Effector memory CD4-positive, alpha-beta T cell (primary cell): ENCODE measurements at places on chromosomes 3 and 15.

GRCh38 chr15:68637767-68638404 is 59.1 kb downstream of the CORO2B start:
- no peaks in the 10 kb centered on the region for H3K36me3 ChIP-seq
- DNase-seq: no peak
- H3K27ac ChIP-seq: no peak overlapping the region
- H3K4me1 ChIP-seq: no peaks in the 10 kb centered on the region
- H3K4me3 ChIP-seq: no peak overlapping the region
- H3K27me3 ChIP-seq: no peaks in the 10 kb centered on the region

DNA sequence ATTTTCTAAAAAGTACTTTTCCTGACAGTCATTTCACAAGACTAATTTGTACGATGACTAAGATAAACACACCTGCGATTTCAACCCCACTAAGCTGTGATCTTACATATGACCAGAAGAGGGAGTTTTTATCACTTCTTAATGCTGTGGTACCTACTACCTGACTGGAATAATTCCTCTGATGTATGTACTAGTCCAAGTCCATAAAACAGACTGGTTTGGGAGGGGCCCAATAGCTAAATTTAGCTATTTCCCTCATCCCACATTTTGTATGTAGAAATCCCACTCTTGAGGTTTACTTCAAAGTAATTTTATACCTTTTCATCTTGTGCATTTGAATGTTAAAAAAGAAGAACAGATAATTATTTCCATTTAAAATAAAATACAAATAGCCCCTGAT is 49.7 kb upstream of the SCAANT1 start:
- H3K4me3 ChIP-seq: no peak overlapping the region
- DNase-seq: no peak
- peaks cover 11% of the 10 kb centered on the region for H3K4me1 ChIP-seq
- H3K27ac ChIP-seq: no peak overlapping the region

- no peaks in the 10 kb centered on the region for H3K4me1 ChIP-seq
- H3K36me3 ChIP-seq: no peaks in the 10 kb centered on the region
- DNase-seq: no peak
Measured at GRCh38 chr3:128398586-128398985, 68.1 kb downstream of the DNAJB8 start.

- DNase-seq: no peak
- no peak overlapping the region for H3K27ac ChIP-seq
- H3K4me1 ChIP-seq: no peaks in the 10 kb centered on the region
- no peaks in the 10 kb centered on the region for H3K36me3 ChIP-seq
Measured at GRCh38 chr3:61032991-61033390, 218.3 kb downstream of the FHIT start.

DNA sequence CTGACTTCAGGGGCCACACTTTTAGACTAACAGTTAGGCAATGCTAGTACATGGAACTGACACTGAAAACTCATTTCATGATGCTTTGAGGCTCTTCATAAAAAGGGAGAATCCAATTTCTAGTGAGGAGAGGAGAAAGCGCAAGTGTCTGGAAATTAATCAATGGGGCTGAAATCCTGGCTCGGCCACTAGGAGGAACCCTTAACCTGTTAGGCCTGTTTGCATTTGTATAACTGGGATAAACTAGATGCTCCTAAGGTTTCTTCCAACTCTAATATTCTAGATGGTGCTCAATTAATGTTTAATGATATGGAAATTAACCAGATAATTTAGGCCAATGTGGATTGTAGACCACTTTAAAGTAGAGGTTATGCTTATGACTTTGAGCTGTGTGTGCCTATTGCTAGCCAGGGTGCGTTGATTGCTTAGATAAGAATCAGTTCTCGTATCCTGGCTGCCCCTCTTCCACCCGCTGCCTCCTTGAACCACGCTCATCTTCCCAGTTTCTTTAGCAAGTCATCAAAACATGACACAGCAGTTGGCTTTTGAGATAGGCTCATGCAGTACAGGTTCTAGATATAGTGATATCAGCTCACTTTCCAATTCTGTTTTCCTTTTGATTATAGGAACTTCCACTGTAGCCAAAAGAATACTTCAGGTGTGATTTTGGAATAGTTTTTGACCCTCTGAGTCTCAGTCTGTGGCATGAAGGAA is 16.8 kb upstream of the CRBN start:
- H3K4me3 ChIP-seq: no peak overlapping the region
- H3K27ac ChIP-seq: no peak overlapping the region
- H3K27me3 ChIP-seq: no peaks in the 10 kb centered on the region
- DNase-seq: no peak

- DNase-seq: no peak
- no peak overlapping the region for H3K27ac ChIP-seq
- no peak overlapping the region for H3K4me3 ChIP-seq
Measured at GRCh38 chr15:64515196-64515595, 54.8 kb downstream of the ZNF609 start.

DNA sequence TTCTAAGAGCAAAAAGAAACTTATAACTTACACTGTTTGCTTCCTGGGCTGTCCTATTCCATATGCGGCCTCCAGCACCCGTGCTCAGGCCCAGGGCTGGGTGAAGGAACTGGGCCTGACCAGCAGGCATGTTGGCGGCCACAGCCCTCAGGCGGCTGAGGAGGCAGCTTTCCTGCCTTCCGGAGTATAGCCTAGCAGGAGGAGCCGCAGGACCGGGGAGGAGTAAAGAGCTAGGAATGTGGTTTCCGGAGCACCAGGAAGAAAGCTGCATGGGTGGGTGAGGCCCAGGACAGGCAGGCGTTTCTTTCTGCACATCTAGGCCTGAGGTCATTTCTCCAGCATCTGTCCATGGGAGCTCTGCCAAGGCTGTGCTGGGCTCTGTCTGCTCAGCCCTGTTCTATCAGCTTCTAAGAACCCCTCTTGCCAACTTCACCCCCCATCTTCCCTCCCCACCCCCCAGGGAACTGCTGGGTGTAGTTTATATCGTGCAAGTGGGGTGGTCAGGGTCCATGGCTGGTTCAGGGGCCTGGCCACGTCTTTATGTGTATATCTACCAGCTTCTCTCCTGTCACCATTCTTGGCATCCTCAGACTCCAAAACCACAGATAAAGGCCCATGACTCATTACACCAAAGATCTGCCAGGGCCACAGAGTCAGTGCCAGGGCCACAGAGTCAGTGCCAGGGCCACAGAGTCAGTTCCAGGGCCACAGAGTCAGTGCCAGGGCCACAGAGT is 7.8 kb upstream of the KIF7 start:
- H3K27ac ChIP-seq: no peak overlapping the region
- no peaks in the 10 kb centered on the region for H3K27me3 ChIP-seq
- peaks cover 4% of the 10 kb centered on the region for H3K4me1 ChIP-seq
- H3K36me3 ChIP-seq: no peaks in the 10 kb centered on the region
- no peak for DNase-seq

GRCh38 chr3:13707456-13707855 is 158.5 kb downstream of the FBLN2 start:
- DNase-seq: no peak
- no peak overlapping the region for H3K4me3 ChIP-seq
- H3K36me3 ChIP-seq: no peaks in the 10 kb centered on the region
- no peak overlapping the region for H3K27ac ChIP-seq

DNA sequence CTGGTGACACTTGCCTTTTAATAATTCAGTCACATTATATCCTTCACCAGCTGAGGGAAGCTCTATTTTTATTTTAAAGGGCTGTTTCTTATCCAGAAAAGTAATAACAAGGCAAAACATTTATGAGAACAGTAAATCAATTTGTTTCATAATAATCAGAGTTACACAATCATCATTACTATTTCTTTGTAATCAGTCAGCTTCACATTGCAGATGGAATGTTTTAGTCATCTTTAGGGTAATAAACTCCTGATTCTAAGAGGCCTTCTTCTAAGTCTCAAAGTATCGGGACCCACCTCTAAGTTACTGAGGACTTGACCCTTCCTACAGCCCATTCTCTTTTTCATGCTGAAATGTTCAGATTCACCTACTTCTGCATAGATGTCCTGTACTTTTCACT is 298.3 kb upstream of the TGFBR2 start:
- no peaks in the 10 kb centered on the region for H3K27me3 ChIP-seq
- DNase-seq: no peak
- no peaks in the 10 kb centered on the region for H3K36me3 ChIP-seq
- no peak overlapping the region for H3K27ac ChIP-seq

GRCh38 chr3:188310270-188310710 is 156.3 kb downstream of the LPP start:
- H3K27ac ChIP-seq: no peak overlapping the region
- H3K4me3 ChIP-seq: no peak overlapping the region
- no peaks in the 10 kb centered on the region for H3K27me3 ChIP-seq
- no peaks in the 10 kb centered on the region for H3K36me3 ChIP-seq
- DNase-seq: no peak
- peaks cover 2% of the 10 kb centered on the region for H3K4me1 ChIP-seq

- no peaks in the 10 kb centered on the region for H3K27me3 ChIP-seq
- DNase-seq: no peak
- H3K4me1 ChIP-seq: no peaks in the 10 kb centered on the region
- no peaks in the 10 kb centered on the region for H3K36me3 ChIP-seq
- H3K27ac ChIP-seq: no peak overlapping the region
- no peak overlapping the region for H3K4me3 ChIP-seq
Measured at GRCh38 chr3:65438096-65438495, 600.6 kb downstream of the MAGI1 start.

- H3K4me3 ChIP-seq: no peak overlapping the region
- no peaks in the 10 kb centered on the region for H3K27me3 ChIP-seq
- H3K27ac ChIP-seq: no peak overlapping the region
- no peaks in the 10 kb centered on the region for H3K4me1 ChIP-seq
- DNase-seq: no peak
- peaks cover 51% of the 10 kb centered on the region for H3K36me3 ChIP-seq
Measured at GRCh38 chr15:40978141-40978540, 24.9 kb downstream of the CHAC1 start.

DNA sequence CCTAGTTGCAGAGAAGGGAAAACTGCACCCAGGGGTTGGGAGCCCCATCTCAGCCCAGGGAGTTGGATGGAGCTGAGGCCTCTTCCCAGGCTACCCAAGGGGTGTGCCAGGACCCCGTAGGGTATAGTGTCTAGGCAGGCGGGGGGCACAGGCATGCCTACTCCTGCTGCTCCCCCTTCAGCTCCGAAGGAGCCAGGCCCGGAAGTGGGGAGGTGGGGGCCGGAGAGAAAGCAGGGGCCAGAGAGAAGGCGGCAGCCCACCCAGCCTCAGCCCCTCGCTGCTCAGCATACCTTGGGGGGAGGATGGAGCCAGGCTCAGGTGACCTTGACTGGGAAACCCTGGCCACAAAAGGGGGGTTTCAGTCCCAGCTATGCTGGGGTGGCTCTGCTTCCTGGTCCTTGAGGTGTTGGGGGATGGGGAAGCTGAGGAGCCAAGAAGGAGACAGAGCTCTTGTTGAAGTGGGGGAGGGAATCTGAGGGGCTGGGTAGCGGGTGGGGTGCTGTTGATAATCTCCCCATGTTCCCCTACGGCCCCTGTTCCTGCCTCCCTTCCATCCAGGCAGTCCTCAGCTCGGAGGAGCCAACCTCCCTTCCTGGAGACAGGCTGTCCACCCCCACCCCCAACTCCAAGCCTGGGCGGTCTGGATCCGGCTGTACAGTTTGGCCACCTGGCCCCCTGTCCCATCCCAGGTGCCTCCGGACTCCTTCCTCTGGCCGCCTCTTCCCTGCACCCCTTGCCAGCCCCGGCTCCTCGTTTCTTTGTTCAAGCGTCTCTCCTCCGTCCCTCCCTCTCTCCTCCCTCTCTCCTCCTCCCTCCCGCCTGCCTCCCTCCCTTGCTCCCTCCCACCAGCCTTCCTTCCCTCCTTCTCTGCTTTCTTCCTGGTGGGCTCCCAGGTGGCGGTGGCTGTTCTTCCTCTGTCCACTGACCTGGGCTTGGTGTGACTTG is 1.7 kb downstream of the SEMA3F start:
- H3K36me3 ChIP-seq: no peaks in the 10 kb centered on the region
- no peak overlapping the region for H3K4me3 ChIP-seq
- H3K4me1 ChIP-seq: peaks cover 13% of the 10 kb centered on the region
- H3K27ac ChIP-seq: no peak overlapping the region
- DNase-seq: no peak

GRCh38 chr3:9767418-9767817 is 2.3 kb downstream of the CAMK1 start:
- no peak overlapping the region for H3K4me3 ChIP-seq
- no peaks in the 10 kb centered on the region for H3K36me3 ChIP-seq
- no peaks in the 10 kb centered on the region for H3K27me3 ChIP-seq
- no peak overlapping the region for H3K27ac ChIP-seq
- no peak for DNase-seq
- H3K4me1 ChIP-seq: peaks cover 12% of the 10 kb centered on the region

DNA sequence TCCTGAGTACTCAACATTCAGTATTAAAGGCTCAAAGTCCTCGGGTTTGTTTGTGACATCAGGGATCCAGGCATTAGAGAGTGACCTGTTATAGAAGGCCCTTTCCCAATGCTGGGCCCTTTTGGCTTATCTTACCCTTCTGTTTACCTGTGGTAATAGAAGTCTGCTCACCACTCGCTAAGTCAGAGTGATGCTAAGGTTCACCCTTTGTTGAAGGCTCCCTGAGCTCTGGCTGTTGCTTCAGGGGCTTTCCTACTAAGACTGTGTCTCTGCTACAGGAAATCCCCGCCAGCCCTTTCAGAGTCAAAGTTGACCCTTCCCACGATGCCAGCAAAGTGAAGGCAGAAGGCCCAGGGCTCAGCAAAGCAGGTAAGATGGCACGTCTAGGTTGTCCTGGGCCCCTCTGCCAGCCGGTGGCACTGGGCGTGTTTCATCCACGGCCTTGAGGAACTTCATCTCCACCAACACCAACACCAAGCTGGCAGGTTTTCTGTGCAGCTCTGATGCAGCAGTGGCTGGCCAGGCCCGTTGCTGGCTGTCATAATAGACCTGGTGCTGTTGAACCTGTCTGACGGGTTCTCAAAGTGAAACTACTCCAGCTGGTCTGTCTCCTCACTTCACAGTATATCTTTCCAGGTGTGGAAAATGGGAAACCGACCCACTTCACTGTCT is 99.1 kb downstream of the DNASE1L3 start:
- H3K4me1 ChIP-seq: peaks cover 17% of the 10 kb centered on the region
- no peak overlapping the region for H3K4me3 ChIP-seq
- DNase-seq: no peak
- no peaks in the 10 kb centered on the region for H3K27me3 ChIP-seq
- peaks cover 14% of the 10 kb centered on the region for H3K36me3 ChIP-seq
- no peak overlapping the region for H3K27ac ChIP-seq

- no peaks in the 10 kb centered on the region for H3K36me3 ChIP-seq
- no peak overlapping the region for H3K4me3 ChIP-seq
- no peak overlapping the region for H3K27ac ChIP-seq
- H3K27me3 ChIP-seq: no peaks in the 10 kb centered on the region
- peak; percentile 5 for DNase-seq
Measured at GRCh38 chr3:108477511-108478147, 32.8 kb downstream of the MYH15 start.

GRCh38 chr3:192273697-192274010 is 453.7 kb downstream of the FGF12 start:
- H3K27ac ChIP-seq: no peak overlapping the region
- DNase-seq: no peak
- H3K36me3 ChIP-seq: no peaks in the 10 kb centered on the region
- H3K4me3 ChIP-seq: no peak overlapping the region
- H3K4me1 ChIP-seq: no peaks in the 10 kb centered on the region

- H3K27ac ChIP-seq: no peak overlapping the region
- H3K27me3 ChIP-seq: no peaks in the 10 kb centered on the region
- H3K4me3 ChIP-seq: no peak overlapping the region
- no peak for DNase-seq
- H3K4me1 ChIP-seq: no peaks in the 10 kb centered on the region
Measured at GRCh38 chr3:172646439-172647015, 64.3 kb downstream of the NCEH1 start.
